Activated CD4-positive, CD25-positive, alpha-beta regulatory T cell treated with anti-CD3 and anti-CD28 coated beads, Interleukin-2, amount 50 U/mL, for 72 hours (primary cell): ENCODE measurements at places on chromosomes 6 and 20.

- DNase-seq: no peak
Observed at GRCh38 chr20:33463332-33464101, 20.0 kb upstream of the SNTA1 start.

GRCh38 chr20:22795871-22796270, 211.5 kb upstream of the FOXA2 start:
- no peak for DNase-seq

DNA sequence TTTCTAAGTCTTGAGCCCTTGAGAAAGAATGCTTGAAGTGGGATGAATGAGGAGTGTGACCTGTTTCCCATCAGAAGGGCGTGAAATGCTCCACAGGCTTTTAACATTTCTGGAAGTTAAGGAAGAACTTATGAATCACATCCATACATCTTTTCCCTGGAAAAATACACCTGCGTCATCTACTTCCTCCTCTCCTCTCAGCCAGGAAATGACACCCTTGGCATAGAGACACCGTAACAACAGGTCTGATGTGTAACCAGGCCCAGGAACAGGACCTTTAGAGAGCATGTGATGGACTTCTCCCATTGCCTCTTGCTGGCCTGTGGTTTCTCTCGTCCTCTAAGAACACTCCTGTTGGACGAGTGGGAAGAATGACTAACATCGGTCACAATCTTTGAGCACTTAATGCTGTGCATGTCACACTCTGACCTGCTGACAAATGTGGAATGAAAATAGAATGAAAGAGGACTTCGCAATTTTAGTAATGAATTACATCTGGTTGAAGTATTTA, 28.5 kb upstream of the CITED2 start:
- DNase-seq: no peak

GRCh38 chr6:12233693-12234571, 56.2 kb upstream of the EDN1 start:
- DNase-seq: no peak

GRCh38 chr20:41619360-41620100, 1.4 kb upstream of the CHD6 start:
- no peak for DNase-seq

- no peak for DNase-seq
Observed at GRCh38 chr20:58742668-58743566, 50.3 kb downstream of the NPEPL1 start.

DNA sequence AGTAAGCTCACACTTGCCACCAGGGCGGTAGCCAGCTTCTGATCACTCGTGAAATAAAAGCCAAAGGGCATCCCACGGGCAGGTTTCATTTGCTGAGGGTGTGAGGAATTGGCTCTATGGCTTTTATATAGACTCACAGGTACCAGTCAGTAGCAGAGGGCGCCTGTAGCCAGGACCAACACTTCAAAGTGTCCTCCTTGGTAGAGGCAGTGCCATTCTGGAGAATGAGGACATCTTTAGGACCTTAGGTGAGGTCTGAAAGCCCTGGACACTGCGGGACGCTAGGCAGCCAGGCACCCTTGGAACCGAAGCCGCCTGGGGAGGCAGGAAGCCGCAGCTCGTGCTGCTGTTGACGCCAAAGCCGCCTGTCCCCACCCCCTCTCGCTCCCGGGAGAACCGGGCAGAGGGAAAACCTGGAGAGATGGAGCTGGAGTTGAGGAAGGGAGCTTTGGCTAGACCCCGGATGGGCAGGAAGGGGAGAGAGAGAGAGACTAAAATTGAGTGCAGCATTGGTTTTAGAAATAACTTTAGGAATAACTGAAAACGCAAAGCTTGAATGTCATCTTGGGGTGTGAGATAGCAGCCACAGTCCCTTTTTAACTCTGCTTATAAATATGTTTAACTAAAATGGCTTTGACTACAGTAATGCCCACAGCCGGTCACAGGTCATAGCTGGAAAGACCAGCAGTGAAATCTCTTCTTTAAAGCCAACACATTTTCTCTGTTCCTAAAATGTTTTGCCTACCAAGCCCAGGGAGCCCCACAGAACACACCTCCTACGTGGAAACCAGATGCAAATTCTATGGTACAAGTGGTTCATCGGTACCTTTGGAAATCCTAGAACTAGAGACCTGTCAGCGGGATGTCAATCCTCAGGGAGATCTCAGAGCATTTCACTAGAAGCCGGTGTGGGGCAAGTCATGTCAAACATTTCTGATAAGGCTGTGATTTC, 128.5 kb upstream of the CDYL start:
- DNase-seq: no peak

GRCh38 chr6:87182321-87182720, 27.0 kb downstream of the ZNF292 start:
- DNase-seq: no peak

DNA sequence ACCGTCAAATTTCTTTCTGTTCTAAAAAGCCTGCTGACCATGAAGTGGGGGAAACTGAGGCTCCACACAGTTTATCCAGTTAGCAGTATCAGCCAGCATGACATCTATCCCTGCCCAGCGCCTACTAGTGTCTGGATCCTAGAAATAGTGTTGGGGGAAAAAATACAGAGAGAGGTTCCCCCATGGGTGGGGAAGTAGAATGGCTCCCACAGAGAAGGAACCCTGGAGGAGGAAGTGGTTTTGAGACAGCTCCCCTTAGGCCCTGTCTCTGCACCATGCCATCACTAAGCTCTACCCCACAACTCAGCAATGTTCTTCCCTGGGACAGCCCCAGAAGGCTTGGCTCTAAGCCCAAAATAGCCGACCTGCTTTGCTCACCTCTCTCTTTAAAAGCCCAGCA, 153.4 kb downstream of the MBOAT1 start:
- DNase-seq: no peak

DNA sequence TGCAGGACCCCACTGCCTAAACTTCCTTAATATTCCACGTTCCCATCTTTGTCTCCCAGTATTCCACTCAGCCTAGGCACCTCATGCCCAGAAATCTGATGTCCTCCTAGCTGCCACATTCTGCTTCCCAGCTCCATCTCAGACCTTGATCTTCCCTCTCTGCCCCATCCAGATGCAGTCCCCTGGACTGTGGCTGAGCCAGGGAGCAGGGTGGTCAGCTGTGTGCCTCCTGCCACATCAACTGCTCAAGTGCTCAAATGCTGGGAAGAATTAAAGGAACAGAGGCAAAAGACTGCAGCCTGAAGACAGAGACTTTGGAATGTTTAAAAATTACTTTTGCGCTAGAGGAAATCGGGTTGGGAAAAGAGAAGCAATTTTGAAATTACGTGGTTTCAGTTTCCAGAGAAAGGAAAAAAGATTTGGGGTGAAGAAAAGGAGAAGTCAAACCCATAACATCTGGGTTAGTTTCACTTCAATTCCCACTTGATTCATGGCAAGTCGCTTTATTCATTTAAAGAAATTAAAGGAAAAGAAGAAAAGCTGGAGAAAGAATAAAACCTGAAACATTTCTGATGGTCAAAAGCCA, 704.8 kb downstream of the PTPRT start:
- no peak for DNase-seq

GRCh38 chr6:131937703-131938631, 13.2 kb downstream of the CCN2 start:
- DNase-seq: no peak

GRCh38 chr6:7911345-7911725, 747 bp upstream of the TXNDC5 start:
- no peak for DNase-seq

DNA sequence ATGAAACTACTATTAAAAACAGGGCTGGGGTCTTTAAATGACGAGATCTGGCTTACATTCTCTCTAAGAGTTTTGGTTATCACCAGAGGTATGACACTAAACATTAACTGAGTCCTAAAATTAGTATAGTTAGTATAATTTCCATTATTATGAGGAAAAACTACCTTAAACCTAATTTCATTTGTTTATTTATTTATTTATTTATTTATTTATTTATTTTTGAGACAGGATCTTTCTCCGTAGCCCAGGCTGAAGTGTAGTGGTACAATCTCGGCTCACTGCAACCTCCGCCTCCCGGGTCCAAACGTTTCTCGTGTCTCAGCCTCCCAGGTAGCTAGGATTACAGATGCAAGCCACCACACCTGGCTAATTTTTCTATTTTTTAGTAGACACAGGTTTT, 85.5 kb downstream of the RNGTT start:
- DNase-seq: no peak

- no peak for DNase-seq
Observed at GRCh38 chr20:47544240-47544639, 42.6 kb downstream of the NCOA3 start.

DNA sequence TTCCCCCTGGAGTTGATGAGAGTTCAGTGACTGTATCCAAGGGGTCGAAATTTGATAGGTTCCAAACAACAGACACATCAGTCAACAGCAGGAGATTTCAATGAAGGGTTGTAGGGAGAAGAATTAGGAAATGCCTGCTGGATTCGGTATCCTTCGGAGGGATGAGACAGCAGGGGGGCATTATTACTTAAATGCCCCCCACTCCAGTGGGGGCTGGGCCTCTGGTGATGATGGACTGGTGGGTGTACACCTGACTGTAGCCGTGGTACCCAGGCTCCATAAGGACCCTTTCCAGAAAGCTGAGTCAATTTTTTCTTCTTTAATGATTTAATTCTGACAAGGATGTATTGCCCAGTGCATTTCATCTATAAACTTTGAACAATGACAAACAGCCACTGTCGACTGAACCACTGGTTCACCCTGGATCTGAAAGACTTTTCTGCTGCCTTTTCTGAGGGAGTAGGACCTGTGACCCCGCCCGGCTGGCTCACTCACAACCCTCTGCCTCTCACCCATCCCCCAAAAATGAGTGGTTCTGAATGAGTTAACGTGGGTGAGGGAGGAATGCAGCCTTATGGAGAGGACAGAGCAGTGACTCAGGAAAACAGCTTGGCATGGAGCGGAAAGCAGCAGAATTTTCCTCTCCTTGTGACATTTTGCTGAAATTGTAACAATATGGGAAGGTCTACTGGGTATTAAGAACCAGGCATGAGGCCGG, 41.0 kb downstream of the ZMYND8 start:
- DNase-seq: no peak

DNA sequence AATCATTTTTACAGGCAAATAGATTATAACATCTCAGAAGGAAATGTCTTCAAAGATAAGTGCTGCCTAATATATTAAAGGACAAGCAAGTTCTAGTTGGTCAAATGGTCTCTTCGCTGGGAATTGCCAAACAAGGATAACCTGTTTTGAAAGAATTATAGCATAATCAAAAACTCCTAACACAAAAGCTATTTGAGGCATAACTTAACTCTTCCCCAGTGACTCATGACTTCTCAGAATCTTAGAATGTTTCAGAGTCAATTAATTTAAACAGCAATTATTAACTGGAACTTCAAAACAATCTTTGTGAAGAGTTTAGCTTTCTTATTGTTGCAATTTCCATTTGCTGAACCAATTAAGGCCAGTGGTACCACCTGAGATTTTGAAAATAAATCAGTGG, 126.6 kb downstream of the MTFR2 start:
- no peak for DNase-seq

- DNase-seq: no peak
Observed at GRCh38 chr6:151285122-151285521, 45.4 kb downstream of the AKAP12 start.

DNA sequence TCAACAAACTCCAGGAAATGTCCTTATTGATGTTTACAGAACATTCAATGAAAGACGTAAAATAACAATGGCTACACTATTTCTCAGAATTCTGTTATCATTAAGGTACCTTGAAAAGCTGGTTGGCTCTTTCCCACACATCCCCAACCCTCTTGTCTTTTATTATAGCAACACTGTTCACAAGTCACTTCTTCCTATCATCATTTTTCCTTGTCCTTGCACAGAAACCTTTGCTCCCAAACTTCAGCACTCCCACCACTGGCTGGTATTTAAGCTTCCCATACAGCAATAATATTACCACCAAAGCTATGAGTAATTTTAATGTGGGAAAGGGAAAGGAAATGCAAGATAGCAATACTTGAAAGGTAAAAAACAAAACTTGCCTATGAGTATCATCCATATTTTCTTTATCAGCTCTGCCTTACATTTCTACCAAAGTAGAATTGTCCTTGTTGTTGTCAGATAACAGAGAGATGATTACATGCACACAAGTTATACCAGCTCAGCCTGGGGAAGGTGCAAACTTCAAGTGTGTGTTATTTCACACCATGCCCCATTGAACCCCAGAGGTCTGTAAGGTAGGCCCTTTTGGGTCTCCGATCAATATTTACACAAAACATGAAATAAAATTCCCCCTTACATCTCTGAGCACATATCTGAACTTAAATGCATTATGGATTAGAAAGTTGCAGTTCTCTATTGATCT, 32.2 kb downstream of the ARHGAP18 start:
- no peak for DNase-seq
